ENCODE measurements at places on chromosomes 3 and 15.

DNA sequence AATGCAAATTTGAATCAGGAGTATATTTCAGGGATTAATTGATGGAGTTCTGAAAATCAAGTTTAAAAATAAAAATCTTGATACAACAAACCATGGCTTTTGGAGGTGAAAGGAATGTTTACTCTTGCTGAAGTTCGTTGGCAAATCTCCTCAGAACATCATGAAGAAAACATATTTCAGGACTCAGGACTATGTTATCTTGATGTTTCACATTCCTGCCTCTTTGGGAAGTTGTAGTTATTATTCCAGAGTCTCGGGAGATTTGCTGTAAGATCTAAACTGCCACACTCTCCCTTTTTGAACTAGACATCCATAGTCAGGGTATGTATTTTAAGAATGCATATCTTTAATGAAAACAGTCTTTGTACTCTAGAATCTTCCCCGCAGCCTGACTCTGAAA, 271.2 kb downstream of the RBMS3 start:
- DNase-seq = no peak

GRCh38 chr15:67839499-67839928, 331 bp downstream of the RNU6-1 start:
- peak; percentile 72 for DNase-seq

- peak; percentile 36 for DNase-seq
Measured at GRCh38 chr3:168951884-168952283, 711.6 kb downstream of the MECOM start.

DNA sequence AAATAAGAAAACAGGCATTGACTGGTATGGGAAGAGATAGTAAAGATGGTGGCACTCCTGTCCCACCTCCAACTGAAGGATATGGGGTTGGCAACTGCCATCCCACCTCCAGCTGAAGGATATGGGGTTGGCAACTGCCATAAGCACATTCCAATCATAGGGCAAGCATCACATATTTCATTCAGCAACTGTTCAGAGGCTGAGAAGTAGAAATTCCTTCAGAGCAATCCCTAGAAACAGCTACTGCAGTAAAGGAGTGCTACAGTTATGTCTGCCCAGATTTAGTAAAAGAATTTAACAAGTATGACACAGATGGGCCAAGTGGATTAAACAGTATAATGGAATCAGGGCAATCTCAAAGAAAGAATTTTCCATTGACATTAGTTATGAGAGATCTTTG, 156.8 kb downstream of the IMPG2 start:
- DNase-seq = no peak

DNA sequence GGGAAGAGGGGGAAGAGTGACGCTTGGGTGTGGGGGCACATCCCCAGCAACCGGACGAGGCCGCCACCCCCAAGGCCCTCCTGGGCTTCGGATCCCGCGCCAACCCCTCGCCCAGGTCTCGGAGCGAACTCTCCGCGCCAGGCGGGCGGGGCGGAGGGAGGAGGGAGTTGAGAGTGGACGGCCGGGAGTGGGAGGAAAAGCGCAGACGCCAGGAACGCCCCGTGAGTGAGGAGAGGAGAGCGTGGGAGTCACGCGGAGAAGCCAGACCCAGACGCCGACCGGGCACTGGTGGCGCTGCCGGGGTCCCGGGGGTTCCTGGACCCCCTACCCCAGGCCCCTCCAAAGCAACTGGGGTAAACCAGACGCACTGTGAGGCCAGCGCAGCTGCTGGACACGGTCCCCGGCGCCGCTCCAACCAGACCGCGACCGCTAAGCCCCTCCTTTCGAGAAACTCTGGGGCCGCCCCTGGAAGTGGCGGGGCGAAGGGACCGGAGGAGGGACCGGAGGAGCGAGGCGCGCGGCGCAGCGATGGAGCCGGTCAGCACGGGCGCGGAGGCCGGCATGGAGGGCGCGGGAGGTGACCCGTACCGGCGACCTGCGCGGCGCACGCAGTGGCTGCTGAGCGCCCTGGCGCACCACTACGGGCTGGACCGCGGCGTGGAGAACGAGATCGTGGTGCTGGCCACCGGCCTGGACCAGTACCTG, at the start of gene EFCC1:
Gene EFCC1 (plus strand): TSS at position 204 of the 705 bp plus-strand sequence. CDS start 325 bp downstream, at position 529.
- peak; percentile 69 for DNase-seq

- DNase-seq = peak; percentile 36
Measured at GRCh38 chr15:57320631-57321220, 55.6 kb upstream of the CGNL1 start.

DNA sequence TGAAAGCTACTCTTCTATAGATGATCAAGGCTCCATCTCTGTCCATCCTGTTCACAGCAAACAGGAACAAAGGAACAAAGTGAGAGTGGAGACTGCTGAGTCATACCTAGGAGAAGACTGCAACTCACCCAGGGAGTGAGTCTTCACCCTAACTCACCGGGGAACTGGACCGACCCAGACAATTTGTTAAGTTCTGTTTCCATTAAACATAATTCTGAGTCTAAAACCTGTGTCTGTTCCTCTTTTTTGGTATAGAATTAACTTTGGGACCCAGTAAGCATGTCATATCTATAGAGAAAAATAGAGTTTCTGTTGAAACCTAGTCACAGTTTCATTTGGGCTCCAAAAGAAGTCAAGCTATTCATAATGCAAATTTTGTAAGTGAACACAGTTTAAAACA, 21.6 kb downstream of the CCDC80 start:
- DNase-seq = no peak

DNA sequence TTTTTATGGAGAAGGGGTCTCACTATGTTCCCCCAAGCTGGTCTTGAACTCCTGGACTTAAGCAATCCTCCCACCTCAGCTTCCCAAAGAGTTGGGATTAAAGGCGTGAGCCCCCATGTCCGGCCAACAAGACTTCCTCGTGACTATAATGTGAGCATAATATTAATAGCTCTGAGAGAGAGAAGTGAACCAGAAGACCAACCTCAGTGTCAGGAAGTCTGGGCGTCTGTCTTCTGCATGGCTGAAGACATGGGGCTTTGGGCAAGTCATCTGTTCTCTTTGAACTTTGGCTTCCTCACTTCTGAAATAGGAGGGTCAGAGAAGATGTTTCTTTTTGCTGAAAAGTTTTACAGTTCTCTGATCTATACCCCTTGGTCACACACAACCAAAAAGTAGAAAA, 92.1 kb downstream of the SLC49A4 start:
- DNase-seq = no peak

GRCh38 chr15:67944010-67944641, 104.3 kb upstream of the RNU6-1 start:
- DNase-seq = no peak

DNA sequence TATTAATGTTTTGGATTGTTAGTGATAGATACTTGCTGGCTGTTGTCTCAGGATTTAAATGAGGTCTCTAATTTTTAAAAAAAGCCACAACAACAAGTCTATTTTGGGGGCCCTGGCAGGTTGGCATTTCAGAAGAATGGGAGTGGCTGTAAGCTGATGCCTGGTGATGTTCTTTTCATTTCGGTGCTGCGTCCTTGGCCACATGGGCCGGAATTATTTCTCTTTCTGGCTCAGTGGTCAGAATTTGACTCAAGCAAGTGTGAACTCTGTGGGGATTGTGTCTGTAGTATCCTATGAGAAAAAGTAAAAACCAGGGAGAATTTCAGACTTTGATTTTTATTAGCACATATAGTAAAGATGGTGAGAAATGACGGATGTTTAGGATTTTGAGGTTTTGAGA, 203.0 kb downstream of the AKAP13 start:
- DNase-seq = no peak

GRCh38 chr3:140376136-140376889, 301.6 kb upstream of the TRIM42 start:
- no peak for DNase-seq

DNA sequence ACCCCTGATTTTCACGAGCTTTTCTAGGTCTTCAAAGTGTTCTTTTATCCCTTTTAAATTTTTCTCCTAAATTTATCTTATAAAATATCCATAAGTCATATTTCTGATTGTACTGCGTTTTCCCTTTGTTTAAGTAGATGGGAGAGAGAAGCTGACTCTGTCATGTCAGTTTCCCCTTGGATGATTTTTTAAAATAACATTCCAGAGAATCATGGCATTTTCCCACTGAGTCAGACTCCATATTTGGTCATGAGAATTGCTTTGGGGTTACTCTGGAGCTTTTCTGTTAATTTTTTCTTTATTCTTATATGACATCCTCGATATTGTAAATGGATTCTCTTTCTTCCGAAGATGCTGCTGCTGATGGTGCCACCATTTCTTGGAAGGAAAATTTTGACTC, 28.6 kb upstream of the UMPS start:
- no peak for DNase-seq

DNA sequence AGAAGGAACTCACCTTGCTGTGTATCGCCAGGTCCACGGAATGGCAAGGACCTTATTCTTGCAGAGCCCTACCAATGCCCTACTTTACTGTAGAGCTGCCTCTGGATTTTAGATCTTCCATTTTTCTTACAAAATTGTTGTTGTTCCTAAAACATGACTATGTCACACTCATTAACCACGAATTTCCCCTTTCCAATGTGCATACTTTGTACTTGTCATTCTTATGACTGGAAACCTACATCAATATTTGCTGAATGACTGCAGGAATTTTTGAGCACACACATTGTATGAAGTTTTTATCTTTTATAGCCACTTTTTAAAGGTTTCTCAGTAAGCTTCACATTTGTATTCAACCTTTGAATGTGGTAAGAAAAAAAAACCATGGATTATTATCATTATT, 35.9 kb upstream of the CMSS1 start:
- DNase-seq = no peak

- DNase-seq = no peak
Measured at GRCh38 chr3:47019201-47019600, 39.7 kb downstream of the NBEAL2 start.

DNA sequence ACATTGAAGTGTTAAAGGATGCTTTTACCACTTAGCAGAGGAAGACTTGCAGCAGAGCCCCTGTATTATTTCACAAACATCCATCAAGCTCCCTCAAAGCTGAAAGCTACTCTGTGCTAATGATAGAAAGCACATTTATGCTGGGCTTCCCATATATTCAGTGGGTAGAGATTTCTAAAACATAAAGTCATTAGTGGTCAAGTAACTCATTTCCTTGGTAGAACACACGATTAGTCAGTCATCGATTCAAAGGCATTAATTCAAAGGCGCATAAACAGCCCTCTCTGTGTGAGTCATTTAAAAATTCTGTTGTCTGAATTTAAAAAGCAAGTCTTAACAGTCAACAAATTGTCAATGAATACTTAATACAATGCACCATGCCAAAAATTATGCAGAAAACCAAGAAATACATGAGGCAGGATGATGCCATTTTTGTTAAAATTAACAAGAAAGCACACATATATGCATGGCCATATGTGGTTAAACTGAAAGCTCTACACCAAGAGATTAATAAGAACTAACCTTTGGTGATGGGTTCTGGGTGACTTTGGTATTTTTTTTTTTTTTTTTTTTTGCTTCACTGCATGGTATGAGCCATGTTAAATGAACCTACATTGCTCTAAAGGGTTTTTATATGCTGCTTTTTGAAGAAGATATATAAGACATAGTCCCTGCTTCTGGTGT, 61.7 kb downstream of the LDHAL6B start:
- DNase-seq = no peak

- DNase-seq = peak; percentile 35
Measured at GRCh38 chr3:123076496-123077418, 9.9 kb downstream of the PDIA5 start.

DNA sequence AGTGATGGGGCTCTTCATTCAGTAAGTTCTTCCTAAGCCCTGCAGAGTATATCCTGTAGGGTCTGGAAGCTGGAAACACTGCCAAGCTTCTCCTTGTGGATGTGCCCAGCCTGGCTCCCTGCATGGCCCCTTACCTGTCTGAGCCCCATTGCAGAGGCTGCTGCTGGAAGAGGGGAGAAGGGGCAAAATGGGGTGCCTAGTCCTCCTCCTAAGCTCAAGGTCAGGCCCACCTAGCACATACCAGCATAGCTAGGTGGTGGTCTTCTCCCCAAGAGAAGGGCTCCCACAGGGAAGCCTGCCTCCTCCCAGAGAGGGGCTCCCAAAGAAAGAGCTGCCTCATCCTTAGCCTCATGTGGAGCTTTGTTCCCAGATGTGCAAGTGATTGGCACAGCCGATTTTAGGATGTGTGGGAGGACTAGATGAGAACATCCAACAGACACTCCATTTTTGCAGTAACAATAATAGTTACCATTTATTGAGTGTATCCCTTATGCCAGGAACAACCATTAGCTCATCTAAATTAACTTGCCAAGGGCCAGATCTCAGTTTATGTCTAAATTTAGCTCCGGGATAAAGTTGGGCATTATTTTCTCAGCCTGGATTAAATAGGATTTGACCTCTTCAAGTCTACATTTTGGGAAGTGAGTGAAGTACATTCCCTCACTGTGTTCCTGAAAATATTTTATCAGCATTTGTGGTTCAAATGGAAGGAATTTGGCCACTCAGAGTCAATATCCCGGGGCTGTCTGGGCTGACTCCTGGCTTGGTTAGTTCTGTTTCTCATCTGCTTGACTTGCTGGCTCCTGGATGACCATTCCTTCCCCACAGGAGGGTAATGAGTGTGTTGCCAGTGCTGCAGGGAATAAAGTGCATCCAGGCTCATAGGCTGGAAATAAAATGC, 291.1 kb upstream of the ROPN1 start:
- DNase-seq = no peak

DNA sequence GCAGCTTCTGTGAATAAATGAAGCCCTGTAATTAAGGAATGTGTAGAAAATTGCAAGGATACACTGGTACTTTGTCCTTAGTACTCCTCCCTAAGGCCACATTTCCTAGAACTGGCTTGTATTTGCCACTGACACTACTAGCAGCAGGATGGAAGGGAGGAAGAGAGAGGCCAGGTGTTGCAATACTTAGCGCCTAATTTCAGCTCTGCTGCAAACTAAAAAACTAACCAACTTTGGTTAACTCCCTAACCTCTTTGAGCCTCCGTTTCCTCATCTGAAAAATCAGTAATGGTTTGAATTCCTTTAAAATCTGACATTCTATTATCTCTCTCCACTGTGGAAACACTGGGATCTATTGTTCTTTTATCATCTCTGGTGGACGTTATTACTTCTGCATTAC, 257.0 kb downstream of the SV2B start:
- DNase-seq = peak; percentile 12

GRCh38 chr3:49630784-49631183, 43.4 kb upstream of the APEH start:
- DNase-seq = no peak

GRCh38 chr15:61216519-61216918, 12.6 kb downstream of the RORA start:
- peak; percentile 16 for DNase-seq

GRCh38 chr3:158127250-158128219, 17.6 kb downstream of the RSRC1 start:
- DNase-seq = no peak

All from NCI-H69 (cell line).